ENCODE measurements at places on chromosomes 11 and 22.

- DNase-seq: no peak
Measured at GRCh38 chr22:33829546-33830280, 90.6 kb downstream of the LARGE1 start.

DNA sequence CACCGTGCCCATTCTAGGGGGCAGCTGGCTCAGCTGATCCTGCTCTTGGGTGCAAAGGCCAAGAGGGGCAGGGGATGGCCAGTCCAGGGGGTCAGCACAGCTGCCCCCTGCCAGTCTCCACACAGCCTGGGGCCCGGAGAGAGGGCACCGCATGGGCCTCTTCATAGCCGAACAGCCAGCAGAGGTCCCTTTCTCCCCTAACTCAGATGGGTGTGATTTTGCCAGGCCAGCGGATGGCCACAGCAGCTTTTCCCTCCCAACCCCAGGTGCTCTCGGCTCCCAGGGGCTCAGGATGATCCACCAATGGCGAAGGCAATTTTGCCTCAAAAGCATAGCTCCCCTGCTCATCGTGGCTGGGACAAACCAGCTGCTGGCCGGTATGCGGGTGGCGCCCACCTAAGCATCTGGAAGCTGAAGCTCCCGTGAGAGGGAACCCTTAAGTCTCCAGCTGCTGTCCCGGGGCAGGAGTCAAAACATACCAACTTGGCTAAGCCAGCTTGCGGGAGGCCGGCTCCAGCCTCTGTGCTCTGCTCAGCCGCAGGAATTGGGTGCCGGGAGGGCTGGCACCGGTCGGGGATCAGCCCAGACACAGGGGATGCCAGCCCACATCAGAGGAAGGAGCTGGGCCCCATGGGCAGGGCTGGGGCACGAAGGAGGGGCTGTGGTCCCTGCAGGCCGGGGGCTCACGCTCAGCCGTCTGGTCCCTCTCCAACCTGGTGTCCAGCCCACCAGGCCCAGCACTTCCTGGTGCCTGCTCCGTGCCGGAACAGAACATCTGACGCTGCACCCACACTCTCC, 30.5 kb upstream of the GNB1L start:
- no peak for DNase-seq

- DNase-seq: no peak
Measured at GRCh38 chr22:44814266-44815098, 62.1 kb downstream of the ARHGAP8 start.

- DNase-seq: no peak
Measured at GRCh38 chr22:47065756-47066615, 303.5 kb downstream of the TBC1D22A start.

DNA sequence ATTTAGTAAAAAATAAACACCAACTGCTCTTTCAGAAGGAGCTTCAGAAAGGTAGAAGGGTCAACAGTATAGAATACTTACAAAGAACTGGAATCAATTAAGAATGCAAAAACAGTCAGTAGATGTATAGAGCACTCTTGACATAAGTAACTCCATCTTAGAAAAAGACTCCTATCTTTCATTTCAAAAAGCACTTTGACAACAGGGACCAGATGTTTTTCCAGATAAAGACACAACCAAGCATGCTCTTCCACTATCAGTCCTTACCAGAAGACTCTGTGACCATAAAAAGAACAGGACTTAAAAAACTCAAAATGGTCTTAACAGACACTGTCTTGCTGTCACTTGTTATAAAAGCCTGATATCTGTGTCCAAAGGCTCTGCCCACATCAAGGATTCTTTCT, 5.2 kb downstream of the SLC25A17 start:
- no peak for DNase-seq

DNA sequence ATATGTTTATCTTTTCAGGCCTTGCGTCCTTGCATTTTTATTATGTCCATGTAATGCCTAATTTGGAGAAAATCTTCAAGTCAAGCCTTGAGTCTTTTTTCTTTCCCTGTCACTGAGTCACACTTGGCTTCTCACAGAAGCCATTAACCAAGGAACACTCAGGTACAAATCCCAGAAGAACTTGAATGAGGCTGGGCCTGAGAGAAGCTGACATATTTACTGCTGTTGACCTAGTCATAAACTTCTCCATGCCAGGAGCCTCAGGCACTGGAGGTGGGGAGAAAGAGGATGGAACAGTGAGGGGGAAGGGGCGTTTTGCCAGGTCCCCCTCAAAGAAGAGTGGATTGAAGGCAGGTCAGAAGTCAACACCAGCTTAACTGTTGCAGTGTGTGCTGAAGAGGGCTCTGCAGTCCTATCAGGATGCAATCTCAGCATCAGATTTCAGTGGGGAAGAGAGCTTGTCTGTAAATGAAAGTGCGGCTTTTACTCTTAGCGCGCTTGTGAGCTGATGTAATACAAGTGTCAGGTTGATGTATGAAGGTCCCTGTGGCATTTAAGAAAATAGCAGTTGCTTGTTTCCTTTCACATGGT, 526.0 kb downstream of the ETS1 start:
- DNase-seq: no peak

DNA sequence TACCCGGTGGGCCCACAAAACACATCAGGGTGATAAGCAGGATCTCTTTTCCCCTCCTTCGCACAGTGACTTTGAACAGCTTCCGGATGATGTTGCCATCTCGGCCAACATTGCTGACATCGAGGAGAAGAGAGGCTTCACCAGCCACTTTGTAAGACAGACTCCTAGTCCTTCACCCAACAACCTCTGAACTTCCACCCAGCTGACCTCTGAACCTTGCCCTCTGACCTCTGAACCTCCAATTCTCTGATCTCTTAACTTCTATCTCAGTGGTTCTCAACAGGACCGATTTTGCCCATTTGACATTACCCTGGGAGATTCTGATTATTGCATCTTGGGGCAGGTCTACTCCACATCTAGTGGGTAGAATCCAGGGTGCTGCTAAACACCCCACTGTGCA, 3.2 kb downstream of the NCF4 start:
- DNase-seq: no peak

DNA sequence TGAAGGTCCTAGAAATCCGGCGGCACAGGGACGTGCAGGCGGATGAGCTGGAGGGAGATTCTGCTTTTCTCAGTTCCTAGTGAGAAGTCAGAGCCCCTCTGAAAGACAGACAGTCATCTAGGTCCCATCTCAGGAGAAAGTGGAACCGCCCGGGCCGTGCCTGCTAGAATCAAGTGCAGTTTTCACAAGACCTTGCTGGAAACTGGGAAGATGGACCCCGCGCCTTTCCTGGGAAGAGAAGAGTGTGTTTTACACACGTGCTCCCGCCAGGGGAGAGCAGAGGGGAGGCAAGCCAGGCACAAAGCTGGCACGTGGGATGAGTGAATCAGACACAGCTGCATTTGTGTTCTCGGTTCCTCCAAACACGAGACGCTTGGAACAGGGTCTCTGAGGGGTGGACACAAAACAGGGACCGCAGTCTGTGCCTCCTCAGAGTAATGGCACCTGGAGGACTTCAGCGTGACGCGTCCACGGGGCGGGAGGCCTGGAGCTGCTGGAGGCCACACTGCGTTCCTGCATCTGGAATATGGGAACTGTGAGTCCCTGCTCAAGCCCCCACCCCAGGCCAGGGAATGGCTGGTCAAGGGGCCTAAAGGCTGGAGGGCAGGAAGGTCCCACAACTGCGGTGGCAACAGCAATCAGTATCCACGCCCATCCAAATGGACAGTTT, 218.3 kb downstream of the BRD1 start:
- DNase-seq: no peak

Data from AG20443 (cell line).